ENCODE measurements at places on chromosomes 3 and 15.

- DNase-seq, result no peak
Observed at GRCh38 chr15:35439291-35439690, 106.7 kb downstream of the DPH6 start.

GRCh38 chr3:52401021-52401420, 43.9 kb downstream of the SEMA3G start:
- no peak for DNase-seq

DNA sequence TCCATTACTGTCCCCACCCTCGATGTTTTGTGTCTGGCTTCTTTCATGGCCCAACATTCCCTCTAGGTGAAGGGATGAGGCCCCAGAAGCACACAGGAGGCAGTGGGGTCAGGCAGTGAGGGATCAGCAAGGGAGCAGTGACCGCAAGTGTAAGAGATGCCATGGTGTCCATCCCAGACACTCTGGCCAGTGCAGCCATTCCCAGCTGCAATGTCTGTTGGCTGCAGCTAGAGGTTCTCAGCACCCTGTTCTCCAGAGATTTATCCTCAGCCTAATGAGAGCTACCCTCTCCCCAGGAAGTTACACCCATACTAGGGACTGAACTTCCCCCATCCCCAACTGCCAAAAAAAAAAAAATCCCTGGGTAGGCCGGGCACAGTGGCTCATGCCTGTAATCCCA, 40.2 kb downstream of the TRANK1 start:
- DNase-seq, result no peak

DNA sequence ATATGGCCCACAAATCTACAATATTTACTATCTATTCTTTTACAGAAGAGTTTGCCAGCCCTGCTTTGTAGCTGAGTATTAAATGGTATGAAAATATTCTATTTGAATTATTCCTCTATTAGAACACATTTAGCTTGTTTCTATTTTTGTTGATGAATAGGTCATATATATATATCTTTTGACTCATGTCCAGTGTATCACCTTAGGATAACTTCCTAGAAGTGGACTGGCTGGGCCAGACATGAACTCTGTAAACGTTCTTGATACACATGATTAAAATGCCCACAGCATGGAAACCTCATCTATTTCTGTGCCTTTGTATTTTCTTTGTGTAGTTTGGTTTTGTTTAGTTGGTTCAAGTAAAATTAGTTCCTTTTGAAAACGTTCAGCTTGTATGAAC, 37.1 kb downstream of the DAZL start:
- DNase-seq, result no peak

- DNase-seq, result no peak
Observed at GRCh38 chr3:3178498-3179328, 778 bp downstream of the CRBN start.

DNA sequence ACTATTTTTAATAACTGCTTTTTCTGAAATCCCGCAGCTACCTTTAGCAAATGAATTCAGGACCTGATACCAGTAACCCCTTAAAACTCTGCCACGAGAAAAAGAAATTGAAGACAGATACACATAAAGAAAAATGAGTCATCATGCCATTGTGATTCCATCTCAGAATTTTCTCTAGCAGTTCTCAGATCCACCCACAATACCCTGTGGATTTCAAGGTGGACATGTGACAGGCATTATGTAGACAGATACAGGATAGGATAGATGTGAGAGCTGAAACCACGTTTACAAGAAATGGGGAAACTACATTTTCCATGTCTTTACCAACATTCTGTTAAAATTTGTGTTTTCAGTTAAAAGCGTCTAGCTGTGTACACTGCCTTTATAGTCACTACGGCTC, 291.9 kb upstream of the NR2F2 start:
- DNase-seq, result no peak

DNA sequence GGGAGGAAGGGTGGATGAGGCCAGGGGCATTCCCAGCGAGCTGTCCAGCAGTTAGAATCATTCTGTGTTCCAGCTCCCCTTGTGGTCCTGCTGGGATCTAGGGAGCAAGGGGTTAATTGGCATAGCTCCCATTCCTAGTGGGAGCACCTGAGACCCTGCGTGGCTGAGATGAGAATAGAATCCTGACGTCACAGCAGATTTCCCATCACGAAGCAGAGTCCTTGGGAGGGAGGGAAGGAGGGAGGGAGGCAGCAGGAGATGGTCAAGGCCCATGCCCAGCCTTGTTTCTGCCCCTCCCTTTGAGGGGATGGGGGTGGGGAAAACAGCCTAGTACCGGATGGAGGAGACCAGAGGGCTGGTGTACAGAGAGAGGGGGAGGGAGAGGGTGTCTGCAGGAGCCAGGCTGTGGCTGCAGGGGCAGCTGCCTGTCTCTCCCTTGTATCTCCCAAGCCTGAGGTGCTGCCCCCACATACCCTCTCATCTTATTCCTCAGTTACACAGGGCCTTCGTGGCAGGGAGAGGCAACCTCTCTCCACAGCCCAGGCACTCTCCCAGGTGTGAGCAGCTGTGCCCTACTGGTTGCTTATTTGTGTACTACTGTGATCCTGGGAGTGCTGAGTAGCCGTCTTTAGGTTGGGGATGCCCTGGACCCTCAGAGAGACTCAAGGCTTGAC, 5.4 kb downstream of the TYRO3 start:
- no peak for DNase-seq

GRCh38 chr3:10758304-10759037, 57.6 kb upstream of the SLC6A11 start:
- DNase-seq, result peak; percentile 66

- DNase-seq, result no peak
Observed at GRCh38 chr3:119664370-119664769, 4.0 kb upstream of the POPDC2 start.

DNA sequence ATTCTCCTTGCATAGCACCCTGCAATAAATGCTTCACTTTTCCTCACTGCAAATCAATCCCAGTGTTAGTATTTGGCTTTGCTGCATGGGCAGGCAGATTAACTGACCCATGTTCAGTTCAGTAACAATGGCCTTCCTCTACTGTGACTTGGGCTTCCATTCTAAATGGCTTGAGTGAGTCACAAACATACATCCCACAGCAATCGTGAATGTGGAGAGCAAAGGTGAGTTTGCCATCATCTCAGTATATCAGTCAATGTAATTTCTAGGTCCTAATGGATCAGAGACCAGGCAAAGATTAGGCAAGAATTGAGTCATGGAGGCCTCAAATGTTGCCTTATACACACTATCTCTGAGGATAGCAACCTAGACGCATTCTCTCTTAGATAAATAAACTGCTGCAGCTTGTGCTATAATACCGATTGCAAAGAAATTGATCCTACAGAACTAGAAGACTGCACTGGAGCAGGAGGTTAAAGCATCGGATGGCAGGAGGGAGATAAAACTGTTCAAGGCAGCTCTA, 8.3 kb upstream of the ATP8B4 start:
- DNase-seq, result no peak

GRCh38 chr15:57698991-57699390, 7.5 kb upstream of the POLR2M start:
- DNase-seq, result no peak

DNA sequence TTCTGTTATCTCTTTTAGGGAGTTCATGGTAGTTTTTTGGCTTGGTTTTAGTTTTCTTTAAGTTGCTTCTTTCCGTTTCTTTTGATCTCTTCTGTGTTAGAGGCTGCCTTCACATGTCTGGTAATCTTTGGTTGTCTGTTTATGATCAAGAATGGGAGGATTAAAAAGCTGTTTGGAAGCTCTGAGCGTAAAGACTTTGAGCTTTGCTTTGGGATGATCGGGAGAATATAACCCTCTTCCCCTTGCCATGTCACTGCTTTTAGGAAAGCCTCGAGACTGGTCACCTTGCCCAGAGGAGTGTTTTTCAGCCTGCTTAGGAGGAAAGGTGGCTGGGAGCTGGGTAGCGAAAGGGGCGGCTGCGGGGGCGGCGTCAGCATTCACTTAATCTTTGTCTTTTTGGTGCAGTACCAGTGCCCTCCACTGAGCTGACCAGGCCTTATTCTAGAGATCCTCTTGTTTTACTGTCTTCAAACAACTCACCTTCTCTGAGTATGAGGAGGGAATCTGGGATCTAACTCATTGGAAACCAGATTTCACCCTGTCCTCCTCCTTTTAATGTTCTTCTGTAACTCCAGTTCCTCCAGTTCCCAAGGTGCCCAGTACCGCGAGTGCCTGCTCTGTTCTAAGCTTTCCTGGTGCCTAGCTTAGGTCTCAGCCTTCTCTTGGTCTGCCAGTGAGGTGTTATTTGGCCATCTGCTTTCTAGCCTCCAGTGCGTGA, 15.5 kb downstream of the TATDN2 start:
- no peak for DNase-seq

DNA sequence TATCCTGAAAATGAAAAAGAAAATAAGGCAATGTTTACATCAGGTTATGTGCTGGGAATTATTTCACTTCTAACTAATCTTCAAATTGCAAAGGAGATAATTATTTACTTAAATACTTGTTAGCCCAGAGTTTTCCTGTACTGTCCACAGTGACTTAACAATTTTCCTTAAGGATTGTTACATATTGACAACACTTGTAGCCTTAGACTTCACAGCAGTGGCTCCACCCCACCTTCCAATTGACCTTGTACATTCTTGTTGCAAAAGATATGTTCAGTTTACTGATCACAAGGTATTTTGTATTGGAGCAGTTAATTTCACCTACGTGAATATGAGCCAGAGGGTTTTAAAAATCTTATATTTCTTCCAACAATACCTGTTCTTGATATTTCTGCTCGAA, 376.9 kb downstream of the CNTN6 start:
- DNase-seq, result no peak

- DNase-seq, result no peak
Observed at GRCh38 chr3:149534671-149535332, 60.3 kb downstream of the TM4SF4 start.

- no peak for DNase-seq
Observed at GRCh38 chr15:96326328-96327154, 4.0 kb upstream of the NR2F2 start.

DNA sequence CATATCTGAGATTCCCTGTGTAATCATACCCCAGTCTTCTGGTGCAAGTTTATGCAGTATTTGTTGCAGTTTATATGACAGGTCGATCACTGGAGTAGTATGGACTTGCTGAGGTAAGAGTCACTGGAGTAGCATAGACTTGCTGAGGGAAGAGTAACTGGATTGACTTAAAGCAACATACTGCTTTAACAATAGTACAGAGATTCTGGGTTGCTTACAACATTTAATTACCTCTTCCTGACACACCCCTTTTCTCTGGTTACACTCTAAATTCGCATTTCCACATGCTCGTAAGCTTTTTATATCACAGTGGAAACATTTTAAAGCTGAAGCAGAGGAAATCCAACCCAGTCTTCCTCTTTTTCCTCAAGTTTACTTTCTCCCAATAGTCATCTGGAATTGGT, 11.8 kb downstream of the AAGAB start:
- DNase-seq, result no peak

DNA sequence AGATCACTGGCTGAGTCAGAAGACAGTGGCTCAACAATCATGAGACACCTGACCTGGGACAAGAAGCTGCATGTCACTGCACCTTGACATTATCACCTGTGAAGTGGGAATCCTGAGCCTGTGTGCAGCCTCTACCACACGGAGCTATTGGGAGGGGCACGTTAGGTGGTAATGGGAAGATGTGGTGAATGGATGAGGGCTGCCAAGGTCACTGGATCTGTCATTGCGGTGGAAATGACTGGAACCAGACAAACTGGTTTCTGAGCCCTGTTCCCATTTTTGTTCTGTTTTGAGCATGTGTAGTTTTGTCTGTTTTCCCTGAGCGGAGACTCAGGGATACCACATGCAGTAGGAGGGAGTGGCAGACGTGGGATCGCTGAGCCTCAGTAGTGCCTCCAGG, 235.5 kb downstream of the OPA1 start:
- DNase-seq, result peak; percentile 62

- no peak for DNase-seq
Observed at GRCh38 chr15:43277901-43278300, 11.2 kb upstream of the TGM5 start.
